ENCODE measurements at places on chromosomes 2 and 18.

- no peak for DNase-seq
Measured at GRCh38 chr2:33219850-33220275, 256.6 kb upstream of the RASGRP3 start.

DNA sequence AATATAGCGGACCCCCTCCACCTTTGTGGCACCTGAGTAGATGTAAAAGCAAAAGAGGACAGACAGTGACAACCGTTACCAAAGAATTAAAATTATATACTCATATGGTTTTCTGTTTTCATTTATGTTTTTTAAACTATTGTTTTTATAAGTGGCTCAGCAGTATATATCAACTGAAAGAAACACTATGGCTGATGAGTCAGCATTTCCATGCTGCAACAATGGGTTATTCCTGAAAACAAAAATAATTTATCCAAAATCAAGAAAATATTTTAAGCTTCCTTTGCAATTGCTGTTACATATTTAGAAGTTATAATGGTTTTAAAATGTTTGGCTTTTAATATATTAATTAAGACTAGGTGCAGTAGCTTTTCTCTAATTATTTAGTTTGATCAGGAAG is 17.7 kb downstream of the MRPS9 start:
- no peak for DNase-seq

- DNase-seq, result no peak
Measured at GRCh38 chr18:27606741-27607140, 421.6 kb upstream of the CHST9 start.

DNA sequence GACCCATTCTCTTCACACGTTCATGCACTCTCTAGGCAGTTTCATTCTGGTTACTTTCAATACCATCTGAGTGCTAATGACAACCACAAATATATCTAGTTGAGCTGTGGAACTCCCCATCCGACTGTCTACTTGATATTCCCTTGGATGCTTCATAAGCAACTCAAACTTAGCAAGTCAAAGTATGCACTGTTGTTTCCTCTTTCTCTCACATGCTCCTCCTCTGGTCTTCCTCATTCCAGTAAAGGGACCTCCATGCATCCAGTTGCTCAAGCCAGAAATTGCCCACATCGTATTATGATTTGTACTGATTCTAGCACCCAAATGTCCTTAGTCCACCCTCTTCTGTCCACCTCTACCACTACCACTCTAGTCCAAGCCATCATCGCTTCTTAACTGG is 22.3 kb downstream of the SEMA4F start:
- DNase-seq, result no peak

DNA sequence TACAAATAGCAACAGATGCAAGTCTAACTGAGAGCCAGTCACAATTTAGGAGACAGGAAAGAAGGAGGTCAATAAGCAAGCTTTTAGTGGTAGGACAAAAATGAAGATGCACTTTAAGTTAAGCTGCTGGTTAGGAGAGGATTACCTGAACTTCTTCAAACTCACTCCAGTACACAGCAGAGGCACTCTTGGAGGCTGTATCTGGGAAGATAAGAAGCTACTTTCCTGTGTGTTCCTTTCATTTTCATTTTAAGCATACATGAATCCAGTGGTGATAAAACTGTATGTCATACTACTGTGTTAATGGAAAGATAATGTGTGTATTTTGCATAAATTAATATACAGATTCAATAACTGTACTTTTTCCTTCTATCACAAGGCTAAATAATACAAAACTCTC is 49.6 kb downstream of the HYCC2 start:
- no peak for DNase-seq

GRCh38 chr2:235542733-235543127 is 48.9 kb downstream of the AGAP1 start:
- DNase-seq, result no peak

GRCh38 chr18:45723567-45724355 is at the start of gene SLC14A1:
Gene SLC14A1 (plus strand): TSS chr18:45724181. CDS start chr18:45730321, 6,140 bp downstream.
- DNase-seq, result no peak

DNA sequence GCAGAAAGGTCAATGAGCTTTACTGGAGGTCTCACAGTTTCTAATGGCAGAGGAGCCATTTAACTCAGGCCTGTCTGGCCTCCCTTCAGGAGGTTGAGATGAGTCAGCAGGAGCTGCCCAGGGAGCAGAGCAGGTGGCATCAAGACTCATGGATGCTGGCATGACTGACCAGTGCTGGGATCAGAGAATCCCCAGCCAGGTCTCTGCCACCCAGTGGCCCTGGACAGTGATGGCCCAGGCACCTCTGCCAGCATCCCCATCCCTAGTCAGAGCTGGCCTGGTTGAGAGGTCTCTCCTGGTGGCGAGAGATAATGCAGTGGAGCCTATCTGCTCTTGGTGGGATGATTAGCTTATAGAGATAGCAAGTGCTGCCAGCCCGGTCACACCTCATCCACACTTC is 43.1 kb downstream of the GYPC start:
- no peak for DNase-seq

GRCh38 chr18:79465392-79465991 is 69.8 kb downstream of the NFATC1 start:
- DNase-seq, result no peak

DNA sequence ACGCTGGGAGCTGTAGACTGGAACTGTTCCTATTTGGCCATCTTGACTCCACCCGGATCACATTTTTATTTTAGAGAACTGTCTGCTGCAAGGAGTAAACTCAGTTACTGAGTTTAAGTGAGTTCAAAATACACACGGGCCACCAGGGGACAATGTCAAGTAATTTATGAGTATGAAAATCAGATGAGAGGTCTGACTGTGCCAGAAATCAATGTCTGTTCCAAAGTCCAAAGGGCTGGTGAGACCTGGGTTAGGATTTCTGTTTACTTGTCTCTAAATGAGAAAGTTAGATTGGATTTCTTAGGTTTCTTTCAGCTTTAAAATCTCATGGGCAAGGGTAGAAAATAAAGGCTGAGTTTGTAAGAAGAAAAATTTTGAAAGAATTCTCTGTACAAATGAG is 465.8 kb upstream of the MEIS1 start:
- no peak for DNase-seq

DNA sequence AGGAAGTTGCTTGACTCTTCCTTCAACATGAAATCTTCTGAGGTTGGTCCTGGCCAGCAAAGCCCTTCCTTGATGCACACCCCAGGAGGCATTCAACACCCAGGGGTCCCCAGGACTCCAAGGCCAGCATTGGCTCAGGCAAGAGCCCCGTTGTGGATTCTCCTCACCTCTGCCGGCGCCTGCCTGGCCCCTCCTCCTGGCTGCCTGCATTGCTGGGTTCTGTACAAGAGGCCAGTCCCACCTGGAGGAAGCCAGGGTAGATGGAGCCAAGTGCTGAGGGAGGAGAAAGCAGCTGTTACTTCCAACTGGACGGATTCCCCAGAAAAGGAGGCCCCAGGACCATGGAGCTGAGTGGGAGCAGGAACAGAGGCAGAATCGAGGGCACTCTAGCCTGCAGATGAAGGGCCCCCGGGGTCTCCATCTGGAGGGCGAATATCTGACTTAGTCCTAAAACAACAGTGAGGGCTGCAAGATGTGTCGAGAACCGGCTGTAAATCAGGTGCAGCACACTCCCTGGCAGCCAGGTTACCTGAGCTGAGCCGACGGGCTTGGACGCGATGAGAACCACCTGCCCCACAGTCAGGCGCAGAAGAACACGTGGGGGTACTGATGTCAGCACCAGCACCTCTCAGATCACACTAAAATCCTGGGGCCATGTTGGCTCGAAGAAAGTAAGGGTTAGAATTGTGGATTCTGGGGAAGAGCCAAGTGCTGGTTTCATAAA is 399.6 kb upstream of the SALL3 start:
- no peak for DNase-seq

DNA sequence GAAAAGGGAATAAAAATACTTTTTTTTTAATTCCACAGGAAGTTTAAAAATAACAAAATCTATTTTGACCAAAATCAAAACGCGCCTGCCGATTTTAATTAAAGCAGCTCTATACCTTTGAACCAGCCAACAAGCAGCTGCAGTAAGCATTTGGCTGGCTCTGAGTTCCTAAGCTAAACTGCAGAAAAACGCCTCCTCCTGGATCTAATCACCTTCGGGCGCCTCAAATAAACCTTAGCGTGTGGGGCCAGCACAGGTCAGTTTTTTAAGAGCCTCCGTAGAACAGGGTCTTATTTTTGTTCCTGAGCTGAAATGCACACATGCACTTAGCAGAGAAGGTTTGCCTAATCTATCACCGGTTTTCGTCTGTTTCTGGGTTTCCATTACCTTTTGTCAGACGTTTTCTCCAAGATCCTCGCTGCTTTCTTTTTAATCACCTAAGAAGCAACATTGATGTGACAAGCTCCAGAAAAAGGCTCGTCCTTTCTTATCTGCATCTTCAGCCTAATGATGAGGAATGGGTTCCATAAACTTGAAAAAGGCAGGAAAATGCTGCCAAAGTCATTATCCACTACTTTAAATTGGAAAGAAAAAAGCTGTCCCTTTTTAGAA is 64.7 kb upstream of the HNRNPA3 start:
- no peak for DNase-seq

DNA sequence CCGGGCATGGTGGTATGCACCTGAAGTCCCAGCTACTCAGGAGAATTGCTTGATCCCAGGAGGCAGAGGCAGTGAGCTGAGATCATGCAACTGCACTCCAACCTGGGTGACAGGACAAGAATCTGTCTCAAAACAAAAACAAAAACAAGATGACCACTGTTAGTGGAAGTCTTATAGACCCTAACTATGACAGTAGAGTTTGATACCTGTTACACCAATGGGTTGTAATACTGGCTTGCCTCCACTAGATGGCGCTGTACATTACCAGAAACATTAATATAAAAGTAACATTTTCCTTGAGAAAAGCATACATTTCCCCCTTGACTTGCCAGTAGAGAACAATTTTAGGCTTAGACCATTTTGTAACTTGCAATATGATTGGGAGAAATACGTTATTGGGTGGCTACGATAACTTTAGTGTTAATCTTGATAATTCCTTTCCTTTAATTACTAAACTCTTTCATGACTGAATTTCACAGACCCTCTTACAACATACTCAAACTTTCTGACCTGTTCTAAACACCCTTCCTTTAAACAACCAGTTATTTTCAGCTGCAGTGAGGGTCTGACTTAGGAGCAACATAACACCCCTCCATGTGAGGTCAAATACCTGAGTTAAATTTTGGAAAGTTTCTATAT is 19.5 kb downstream of the SLC25A52 start:
- no peak for DNase-seq

DNA sequence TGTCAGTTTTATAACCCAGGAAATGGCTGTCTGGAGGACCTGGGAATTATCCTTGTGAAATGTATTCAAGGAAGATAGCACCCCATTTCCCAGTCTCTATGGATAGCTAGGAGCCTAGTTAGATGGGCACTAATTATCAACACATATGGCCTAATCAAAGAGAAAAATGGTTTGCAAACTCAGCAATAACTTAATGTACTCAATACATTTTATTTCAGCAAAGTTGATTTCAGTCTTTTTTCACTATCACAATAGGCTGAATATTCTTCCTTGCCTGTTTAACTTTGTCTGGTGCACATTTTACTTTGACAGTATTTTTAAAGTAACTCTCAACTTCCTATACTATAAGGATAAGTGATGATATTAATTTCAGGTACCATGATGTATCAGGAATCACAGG is 756.3 kb downstream of the CCDC85A start:
- DNase-seq, result no peak

DNA sequence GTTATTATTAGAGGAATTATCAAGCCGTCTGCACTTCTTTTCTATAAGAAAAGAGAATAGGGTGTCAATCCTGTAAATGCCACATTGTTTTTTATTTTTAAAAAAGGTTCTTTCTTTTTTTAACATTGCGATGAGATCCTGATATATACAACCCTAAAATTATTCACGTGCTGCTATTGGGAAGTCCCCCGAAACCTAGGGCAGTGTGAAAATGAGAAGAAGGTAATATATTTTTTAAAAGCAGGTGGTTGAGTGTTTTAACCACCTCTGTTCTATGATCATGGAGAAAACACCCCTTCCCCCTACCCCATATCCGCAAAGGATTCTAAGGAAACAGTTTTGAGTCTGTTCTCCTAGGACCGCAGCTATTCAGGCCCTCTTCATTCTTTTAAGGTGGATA is 94.5 kb upstream of the KLHL14 start:
- DNase-seq, result no peak

All from amniotic stem cell (primary cell).